NCI-H460 (cell line): ENCODE measurements at places on chromosomes 16 and 17. TPM values are rescaled to one million over a fixed set of nuclear protein-coding genes. Genes with fewer than 3 reads are reported as not detected.
A peak's percentile ranks its signal among the peaks of the same experiment; 100 is the strongest.

- no peak for DNase-seq
Observed at GRCh38 chr17:38705803-38706504, 881 bp downstream of the MLLT6 start.

DNA sequence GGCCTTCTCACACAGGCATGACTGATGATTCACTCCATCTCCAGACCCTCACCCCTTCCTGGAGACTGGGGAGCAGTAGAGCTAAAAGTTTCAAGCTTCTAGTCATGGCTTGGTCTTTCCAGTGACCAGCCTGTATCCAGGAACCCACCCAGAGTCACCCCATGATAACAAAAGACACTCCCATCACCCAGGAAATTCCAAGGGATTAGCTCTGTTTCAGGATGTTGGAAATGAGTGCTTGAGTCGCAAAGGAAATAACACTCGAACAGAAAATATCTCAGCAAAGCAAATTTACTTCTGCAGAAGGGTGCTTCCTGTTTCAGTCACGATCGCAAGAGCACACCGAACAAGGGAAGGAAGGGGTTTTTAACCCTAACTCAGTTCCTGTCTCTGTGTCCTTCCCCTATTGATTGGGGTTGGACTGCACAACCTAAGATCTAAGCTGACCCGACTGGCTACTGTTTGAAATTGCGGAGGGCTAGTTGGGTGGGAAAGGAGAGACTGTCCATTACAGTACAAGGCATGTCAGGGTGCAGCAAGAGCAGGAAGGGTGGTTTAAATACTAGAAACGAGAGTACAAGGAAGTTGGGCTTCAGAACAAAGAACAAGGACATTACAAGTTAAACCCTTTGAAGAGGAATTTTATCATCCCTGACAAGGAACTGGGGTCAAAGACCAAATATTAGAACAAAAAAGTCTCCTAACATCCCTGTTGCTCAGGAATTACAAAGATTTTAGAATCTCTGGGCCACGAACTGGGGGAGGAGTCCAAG is 224.4 kb upstream of the CACNG5 start:
- DNase-seq = no peak

Gene C16orf86
- total RNA-seq = 0.27 TPM in 1 of 2 replicates, not detected in the other

Gene TPSG1
- total RNA-seq = not detected in 2 replicates

- no peak for DNase-seq
Observed at GRCh38 chr16:48919791-48920190, 309.8 kb upstream of the N4BP1 start.

Gene HOXB4
- 0.67 TPM in 1 of 2 replicates, not detected in the other for total RNA-seq

GRCh38 chr16:69031877-69032301 is 73.6 kb upstream of the HAS3 start:
- DNase-seq = no peak

Gene ABCA10
- total RNA-seq = 6.9 and 7.2 TPM in 2 replicates

Gene PRR35
- 0.05 TPM in 1 of 2 replicates, not detected in the other for total RNA-seq

DNA sequence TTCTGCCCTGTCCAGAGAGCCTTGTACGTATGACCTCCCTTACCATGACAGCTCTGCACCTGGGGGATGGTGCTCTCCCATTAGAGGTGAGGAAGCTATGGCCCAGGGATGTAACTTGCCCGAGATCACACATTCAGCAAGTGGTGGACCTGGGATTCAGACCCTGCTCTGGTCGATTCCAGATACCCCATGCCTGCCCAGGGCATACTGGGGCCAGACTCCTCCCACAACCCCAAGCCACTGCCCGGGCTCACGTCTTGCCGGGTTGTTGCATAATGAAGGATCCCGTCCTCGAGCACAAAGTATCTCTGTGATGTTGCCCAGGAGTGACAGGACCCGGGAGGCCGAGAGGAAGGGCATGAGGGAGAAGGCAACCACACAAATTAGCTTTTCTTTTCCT is 2.1 kb downstream of the OSBPL7 start:
- DNase-seq = no peak

Gene ESRP2
- 0.27 TPM in 1 of 2 replicates, not detected in the other for total RNA-seq

- no peak for DNase-seq
Observed at GRCh38 chr17:17783116-17783824, 53.5 kb downstream of the SREBF1 start.

DNA sequence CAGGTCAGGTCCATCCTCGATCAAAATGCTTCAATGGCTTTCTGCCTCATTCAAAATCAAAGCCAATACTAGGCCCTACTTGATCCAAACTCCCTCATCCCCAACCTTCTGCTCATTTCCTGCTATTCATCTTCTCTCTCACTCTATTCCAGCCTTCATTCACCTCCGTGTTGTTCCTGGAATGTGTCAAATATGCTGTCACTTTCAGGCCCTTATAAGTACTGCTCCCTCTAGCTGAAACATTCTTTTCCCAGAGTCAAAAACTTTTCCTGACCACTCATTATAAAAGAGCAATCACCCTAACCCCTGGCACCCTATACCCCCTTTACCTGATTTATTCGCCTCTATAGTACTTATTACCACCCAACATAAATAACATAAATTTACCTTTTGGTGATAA is 303.7 kb upstream of the PMFBP1 start:
- no peak for DNase-seq

DNA sequence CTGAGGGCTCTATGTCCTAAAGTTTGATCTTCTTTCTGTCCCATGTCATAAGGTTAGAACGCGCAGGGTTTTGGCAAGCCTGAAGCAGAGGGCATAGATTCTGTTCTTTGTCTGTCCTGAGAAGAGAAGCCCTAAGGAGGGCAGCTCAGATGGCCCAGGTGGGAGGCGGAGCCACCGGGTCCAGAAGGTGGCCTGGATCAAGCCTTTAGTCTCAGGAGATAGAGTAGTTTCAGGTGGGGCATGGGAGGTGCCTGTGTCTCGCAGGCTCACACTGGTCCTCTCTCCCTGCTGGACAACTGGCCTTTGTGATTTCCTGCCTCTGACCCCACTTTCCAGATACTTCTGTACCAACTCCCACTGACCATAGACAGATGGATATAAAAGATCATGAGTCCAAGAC is 44.2 kb upstream of the DNAJA2 start:
- no peak for DNase-seq

DNA sequence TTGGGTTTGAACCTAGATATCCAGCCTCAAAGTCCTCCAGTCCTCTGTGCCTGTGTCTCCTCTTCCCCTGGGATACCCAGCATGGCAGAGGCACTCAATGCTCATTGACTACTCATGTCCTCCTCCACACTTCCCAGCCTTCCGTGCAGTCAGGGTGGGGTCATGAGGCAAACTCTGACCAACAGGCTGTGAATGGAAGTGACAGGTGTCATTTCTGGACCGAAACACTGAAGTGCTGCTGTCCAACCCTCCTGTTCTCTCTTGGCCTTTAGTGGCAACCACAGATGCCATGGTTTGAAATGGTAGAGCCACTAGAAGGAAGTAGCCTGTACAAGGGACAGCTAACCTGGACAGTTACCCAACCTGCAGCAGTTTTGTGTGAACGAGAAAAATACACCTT is 46.7 kb upstream of the MAP3K14 start:
- DNase-seq = no peak

- no peak for DNase-seq
Observed at GRCh38 chr17:41583137-41584127, 3.3 kb downstream of the KRT14 start.

Gene TNFRSF17
- total RNA-seq = not detected in 2 replicates

Gene PLLP
- 0.58 and 2.1 TPM in 2 replicates for total RNA-seq

- DNase-seq = peak; percentile 44
Observed at GRCh38 chr16:23435500-23435899, 17.5 kb downstream of the COG7 start.

DNA sequence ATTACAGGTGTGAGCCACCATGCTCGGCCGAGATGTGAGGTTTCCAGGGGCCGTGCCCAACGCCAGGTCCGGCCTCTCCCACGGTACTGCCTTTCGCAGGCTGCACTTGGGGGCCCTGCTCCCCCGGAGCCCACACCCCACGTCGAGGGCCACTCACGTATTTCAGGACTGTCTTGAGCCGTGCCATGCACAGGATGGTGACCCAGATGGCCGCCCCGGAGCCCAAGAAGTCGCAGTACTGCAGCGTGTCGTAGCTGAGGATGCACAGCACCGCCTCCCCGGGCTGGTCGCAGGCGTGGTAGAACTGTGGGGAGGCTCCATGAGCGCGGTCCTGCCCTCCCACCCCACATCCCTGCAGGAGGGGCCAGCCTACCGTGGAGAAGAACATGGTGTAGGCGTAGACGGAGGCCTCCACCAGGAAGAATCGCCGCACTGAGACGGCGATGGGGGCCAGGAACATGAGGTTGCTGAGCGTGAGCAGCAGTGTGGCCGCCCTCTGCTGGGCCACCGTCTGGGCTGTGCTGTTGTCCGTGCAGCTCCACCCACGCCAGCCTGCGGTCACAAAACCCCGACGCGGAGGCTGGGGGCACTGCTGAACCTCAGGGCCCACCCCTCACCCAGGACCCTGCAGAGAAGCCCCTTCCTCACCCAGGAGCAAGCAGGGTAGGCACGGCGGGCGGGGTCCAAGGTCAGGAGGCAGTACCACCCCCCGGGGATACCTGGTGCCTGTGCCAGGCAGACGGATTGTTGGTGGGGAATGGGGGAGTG is 3.7 kb upstream of the MRPL28 start:
- no peak for DNase-seq

Gene HSD17B1
- 0.37 and 0.38 TPM in 2 replicates for total RNA-seq

Gene MYH2
- not detected in 2 replicates for total RNA-seq

DNA sequence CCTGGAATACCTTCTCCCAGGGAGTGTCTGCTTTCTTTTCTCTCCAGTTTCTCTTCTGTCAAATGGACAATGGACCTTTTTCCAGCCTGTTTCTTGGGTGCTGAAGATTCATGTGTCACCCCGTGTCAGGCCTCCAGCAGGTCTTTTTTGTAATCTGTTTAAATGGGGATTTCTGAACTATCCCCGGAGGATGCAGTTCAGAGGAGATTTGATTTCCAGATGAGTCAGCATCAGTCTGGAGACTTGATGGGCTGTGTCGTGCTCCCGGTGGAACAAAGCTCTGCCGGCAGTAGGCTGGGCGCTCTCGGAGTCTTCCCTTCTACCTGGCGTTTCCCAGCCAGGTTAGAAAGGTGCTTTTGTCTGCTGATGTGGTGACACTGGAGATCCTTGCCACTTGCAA is 440.6 kb downstream of the HS3ST3B1 start:
- no peak for DNase-seq

DNA sequence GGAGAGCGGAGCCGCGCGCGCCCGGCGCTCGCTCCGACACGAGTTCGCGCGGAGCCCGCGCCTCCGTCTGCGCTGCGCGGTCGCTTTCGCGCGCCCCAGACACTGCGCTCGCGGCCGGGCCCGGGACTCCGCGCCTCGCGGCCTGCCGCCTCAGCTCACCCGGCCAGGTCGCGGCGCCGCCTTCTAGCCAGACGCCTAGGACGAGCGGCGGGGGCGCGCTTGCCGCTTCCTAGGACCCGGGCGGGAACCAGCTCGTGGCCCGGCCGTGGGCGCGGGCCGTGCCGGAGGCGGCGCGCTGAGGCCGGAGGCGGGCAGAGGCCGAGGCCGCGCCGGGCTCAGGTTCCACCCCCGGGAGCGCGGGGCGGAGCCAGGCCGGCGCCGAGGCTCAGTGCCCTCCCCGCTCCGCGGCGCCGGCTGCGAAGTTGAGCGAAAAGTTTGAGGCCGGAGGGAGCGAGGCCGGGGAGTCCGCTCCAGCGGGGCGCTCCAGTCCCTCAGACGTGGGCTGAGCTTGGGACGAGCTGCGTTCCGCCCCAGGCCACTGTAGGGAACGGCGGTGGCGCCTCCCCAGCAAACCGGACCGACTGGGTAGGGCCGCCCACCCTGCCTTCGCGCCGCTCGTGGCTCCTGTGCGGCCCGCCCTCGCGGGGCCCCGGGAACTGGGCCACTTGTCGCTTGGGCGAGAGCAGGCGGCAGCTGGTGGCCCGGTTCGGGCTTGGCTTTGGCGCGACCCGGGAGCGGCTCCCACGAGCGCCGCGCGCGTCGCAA is at the start of gene SPHK1:
Gene SPHK1, plus strand, starts transcription at position 388 of the 765 bp plus-strand sequence. CDS start 1,036 bp downstream, outside the sequence.
- peak; percentile 61 for DNase-seq

- no peak for DNase-seq
Observed at GRCh38 chr16:88292007-88292970, 90.5 kb upstream of the ZNF469 start.

Gene SDR42E2
- total RNA-seq = not detected in 2 replicates

Gene EVI2B
- 0.07 TPM in 1 of 2 replicates, not detected in the other for total RNA-seq

DNA sequence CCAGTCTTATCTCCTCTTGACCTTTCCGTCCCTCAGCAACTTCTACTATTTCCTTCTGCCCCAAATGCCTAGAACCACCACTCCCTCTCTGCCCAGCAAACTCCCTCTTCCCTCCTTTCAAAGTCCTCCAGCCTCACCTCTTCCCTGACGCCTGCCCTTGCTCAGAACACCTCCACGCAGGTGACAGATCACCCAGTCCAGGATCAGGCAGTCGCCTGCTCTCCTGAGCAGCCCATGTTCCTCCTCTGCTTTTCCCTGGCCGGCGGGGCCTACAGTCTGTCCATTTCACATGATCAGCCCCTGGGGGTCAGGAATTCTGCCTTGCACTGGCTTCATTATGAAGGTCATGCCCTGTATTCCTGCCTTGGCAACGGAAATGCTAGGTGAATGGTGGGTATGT is 422 bp downstream of the CD300LF start:
- DNase-seq = no peak

DNA sequence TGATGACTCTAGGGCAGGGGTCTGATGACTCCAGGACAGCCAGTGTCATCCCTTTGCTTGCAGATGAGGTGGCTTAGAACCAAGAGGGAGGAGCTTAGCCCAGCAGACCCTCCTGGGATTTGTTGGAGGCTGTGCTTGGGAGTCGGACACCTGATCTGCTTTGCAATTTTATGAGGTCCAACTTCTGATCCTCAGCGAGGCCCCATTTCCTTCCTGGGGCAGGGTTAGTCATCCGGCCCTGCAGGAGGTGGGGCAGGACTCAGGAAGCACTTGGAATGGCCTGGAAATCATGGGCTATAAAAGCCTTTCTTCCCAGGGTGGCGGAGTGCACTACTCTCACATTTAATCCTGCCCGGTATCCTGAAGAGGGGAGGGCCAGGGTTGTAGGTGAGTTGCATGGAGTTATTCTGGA is 168.5 kb downstream of the MSI2 start:
- no peak for DNase-seq

Gene KRTAP16-1
- total RNA-seq = not detected in 2 replicates

- DNase-seq = no peak
Observed at GRCh38 chr17:52276381-52277008, 118.0 kb upstream of the CA10 start.

Gene TMC8
- 0.30 TPM in 1 of 2 replicates, not detected in the other for total RNA-seq

DNA sequence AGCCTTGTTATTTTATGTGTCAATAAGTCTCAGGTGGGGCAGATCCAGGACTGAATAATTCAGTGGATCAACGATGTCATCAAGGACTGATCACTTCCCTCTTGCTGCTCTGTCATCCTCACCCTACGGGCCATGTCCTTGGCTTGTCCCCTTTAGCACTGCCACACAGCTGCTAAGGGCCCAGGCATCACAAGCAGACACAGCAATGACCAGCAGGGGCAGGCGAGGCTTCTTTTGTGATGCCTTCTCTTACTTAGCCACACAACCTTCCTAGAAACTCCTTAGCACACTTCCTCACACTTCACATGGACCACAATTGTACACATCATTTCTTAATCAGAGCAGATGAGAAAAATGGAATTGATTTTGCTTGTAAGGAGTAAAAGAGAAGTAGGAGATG is 356.3 kb upstream of the SOX9 start:
- peak; percentile 28 for DNase-seq

- DNase-seq = no peak
Observed at GRCh38 chr16:31466381-31466841, 5.5 kb upstream of the TGFB1I1 start.

GRCh38 chr16:28263305-28263704 is 29.0 kb upstream of the SBK1 start:
- no peak for DNase-seq

Gene ASGR1
- 0.22 TPM in 1 of 2 replicates, not detected in the other for total RNA-seq

GRCh38 chr17:79650861-79651260 is 40.0 kb upstream of the RBFOX3 start:
- DNase-seq = no peak

Gene RCVRN
- not detected in 2 replicates for total RNA-seq

- DNase-seq = peak; percentile 15
Observed at GRCh38 chr16:14559809-14560241, 70.2 kb downstream of the PARN start.
